ENCODE measurements at places on chromosomes 13 and 19.

DNA sequence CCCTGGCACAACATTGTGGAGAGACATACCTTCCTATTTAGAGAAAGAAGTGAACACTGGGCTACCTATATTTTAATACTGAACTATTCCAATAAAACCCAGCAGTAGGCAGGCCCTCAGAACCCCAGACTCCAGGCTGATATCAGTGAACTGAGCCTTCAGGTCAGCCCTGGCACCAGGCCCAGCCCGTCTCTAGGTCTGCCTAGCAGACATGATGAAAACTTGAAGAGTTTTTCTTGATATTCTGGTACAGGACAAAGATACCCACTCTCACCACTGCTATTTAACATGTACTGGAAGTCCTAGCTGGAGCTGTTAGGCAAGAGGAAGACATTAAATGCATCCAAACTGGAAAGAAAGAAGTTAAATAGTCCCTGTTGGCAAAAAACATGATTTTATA is 396.6 kb upstream of the SPRY2 start:
- DNase-seq: no peak

DNA sequence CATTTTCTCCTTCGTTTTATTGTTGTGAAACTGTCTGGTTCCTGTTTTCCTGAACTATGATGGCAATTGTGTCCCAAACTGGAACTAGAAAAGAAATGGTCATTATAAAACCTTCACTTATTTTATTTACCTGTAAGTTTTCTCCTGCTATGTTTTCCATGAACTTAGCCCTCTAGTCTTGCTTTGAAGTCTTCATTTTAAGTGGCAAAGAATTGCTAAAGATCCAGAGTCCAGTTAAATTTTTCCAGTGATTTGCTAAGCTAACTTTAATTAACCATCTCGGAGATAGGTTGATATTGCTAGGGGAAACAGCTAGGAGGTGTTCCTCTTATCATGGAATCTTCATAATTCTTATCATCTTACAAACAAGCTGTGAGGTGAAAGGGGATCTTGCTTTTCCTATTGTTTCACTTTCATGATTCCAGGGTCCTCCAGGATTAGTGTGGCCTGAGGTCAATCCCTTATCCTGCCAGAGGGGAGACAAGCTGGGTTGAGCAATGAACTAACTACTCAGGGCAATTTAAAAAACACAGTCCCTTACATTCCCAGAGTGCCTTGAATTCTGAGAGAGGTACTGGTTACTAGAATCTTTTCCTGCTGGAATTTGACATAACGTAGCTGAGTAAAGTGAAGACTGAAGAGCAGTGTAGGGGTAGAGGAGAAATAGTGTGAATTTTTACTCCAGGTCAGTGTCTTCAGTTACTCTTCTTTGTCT is 112.5 kb downstream of the ESD start:
- no peak for DNase-seq

DNA sequence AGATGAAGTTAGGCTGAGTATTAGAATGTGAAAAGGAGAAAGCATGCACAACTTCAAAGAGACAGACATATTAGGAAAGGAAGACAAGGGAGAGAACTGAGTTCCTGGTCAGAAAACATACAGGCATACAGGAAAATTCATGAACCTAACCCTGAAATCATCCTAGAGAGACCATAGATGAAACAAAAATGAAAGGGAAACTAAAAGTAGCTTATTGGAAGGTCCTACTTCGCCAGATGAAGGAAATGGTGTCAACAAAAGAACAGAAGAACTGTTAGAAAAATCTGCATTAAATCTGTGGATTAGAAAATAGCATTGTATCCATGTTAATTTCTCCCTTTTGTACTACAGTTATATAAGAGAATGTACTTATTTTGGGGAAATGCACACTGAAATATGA is 169.0 kb upstream of the UFM1 start:
- no peak for DNase-seq

- no peak for DNase-seq
These were observed 446.9 kb downstream of the COG6 start for GRCh38 chr13:40102360-40102727.

DNA sequence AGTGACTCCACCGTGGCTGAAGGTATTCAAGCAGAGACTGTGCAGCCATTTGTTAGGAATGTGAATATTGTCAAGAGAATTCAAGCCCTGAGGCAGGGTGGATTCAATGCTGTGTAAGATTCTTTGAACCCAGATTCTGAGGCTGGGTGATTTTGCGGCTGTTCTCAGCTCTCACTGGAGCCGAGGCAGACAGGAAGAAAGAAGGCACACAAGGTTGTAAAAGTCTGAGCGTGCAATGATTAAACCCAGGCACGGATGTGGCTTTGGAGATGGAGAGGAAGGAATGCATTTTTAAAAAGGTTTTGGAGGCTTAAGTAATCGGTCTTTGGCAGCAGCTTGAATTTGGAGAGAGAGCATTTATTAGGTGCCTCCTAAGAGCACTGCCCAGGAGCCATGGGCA is 187.9 kb downstream of the KATNAL1 start:
- peak; percentile 40 for DNase-seq

DNA sequence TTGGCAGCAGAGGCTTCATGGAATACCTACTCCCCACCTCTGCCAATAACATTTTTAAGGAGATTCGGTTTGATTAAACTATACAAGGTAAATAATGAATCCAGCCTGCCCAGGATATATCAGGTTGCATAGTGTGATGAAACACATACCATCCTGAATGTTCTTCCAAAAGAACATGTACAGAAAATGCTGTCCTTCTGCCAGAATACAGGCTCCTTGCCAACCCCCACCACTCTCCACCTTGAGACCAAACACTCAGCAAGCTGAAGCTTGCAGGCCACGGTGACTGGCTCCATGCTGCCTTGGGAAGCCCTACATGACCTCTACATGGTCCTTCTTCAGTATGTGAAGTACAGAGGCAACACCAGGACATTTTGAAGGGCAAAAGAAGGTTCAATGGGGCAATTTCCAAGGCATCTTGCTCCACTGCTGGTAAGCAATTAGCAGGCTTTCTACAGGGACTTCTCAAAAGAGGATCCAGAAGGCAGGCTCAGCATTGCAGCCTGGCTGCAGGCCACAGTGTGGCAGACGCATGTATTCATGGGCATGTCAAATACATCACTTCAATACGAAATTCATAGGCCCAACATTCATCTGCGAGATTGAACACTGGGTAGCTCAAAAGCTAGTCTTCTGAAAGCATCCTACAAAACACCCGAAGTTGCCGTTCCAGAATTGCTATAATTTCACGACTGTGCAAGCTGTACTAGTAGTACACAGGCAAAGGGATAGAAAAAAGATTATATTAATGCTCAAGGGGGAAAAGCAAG is 62.4 kb upstream of the SERP2 start:
- no peak for DNase-seq
